ENCODE measurements at places on chromosomes 11 and 22.

GRCh38 chr11:122902951-122903350, 20.4 kb downstream of the JHY start:
- DNase-seq: no peak

- DNase-seq: no peak
Observed at GRCh38 chr11:70072861-70073755, 5.0 kb upstream of the ANO1 start.

GRCh38 chr11:61996933-61997332, 29.5 kb upstream of the FTH1 start:
- no peak for DNase-seq

DNA sequence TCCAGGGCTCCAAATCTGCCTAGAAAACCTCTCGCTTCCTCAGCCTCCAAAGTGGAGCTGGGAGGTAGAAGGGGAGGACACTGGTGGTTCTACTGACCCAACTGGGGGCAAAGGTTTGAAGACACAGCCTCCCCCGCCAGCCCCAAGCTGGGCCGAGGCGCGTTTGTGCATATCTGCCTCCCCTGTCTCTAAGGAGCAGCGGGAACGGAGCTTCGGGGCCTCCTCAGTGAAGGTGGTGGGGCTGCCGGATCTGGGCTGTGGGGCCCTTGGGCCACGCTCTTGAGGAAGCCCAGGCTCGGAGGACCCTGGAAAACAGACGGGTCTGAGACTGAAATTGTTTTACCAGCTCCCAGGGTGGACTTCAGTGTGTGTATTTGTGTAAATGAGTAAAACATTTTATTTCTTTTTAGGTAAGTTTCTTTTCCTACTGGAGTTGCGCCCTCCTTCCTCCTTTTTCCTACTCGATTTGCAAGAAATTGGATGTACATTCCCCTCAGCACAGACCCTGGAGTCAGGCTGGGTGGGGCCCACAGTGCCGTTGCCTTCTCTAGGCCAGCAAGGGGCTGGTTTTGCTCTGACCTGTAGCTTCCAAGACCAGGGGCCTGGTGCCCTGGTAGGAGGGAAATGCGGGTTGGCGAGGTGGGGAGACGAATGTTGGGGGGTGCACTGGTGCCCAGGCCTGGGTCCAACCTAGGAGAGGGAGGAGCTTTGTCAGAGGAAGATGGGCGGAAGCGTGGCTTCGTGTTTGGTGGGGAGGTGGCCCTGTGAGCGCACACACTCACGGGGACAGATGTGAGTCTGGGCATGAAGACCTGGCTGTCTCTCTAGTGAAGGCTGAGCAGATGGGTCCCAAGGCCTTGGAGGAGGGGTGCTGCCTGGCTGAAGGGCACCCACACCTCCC, 50.6 kb downstream of the ST14 start:
- DNase-seq: no peak

- no peak for DNase-seq
Observed at GRCh38 chr11:107961480-107961879, 33.2 kb downstream of the RAB39A start.

DNA sequence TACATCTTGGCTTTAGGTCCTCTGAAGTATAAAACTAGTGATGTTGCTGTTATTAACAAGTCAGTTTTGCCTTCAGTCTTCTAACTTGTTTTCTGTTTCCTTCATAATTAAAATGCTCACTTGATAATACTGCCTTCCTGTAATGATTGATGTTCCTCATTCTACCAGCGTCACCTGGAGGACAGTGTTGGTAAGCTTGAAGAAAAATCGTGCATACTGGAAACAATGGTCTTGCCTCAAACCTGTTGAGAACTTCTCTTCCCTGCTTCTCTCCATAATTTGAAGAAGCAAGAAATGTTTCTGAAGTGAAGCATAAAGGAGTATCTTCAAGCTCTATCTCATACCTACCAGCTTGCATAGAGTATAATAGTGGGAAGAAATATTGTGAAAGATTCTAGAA, 3.0 kb downstream of the YWHAH start:
- DNase-seq: no peak

GRCh38 chr11:111538407-111539114, 2.0 kb upstream of the LAYN start:
- DNase-seq: no peak

GRCh38 chr11:34823639-34824038, 92.5 kb downstream of the APIP start:
- DNase-seq: no peak

DNA sequence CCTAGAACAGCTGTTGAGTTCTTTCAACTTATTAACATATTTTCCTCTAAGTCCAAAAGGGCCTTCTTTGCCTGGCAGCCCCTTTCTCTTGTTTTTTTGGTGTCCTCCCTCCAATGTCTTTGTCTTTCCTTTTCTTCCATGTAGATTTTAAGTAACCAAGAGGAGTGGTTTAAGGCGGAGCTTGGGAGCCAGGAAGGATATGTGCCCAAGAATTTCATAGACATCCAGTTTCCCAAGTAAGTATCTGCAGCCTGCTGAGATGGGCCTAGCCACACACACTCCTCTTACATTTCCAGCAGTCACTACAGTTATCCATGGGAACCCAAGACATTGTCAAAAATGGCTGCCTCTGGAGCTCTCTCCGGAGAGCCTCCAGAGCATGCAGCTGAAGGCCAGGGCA, 4.5 kb upstream of the TMA7B start:
- DNase-seq: no peak

- peak; percentile 28 for DNase-seq
Observed at GRCh38 chr11:15146271-15147003, 31.7 kb downstream of the INSC start.

DNA sequence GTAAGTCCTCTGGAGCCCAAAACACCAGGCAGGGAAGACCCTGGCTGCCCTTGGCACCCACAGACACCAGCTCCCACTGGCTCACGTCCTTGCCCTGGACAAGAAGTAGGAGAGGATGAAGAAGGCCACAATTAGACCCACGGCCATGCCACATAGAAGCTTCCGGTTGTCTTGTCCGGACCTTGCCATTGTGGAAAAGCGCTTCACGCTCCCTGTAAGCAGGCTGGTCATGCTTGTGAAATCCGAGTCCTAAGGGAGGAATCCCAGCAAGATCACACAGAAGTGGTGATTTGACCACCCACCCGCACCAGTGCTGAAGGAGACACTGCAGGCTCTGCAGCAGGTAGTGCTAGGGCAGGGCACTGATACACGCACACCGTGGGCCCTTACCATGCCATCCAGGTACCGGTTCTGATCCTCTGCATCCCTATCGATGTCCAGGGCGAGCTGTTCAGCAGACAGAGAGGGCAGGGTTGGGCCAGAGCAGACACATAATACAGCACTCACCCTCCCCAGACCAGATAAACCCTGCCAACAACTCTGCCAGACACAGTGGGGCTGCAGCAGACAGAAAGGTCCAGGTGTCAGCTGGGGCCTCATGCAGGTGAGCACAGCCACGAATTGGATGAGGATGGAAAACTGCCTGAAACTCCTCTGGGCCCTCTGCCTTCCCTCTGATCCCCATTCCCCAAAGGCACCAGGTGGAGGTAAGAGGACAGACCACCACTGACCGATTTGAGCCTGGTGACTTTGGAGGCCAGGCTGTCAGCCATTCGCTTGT, 1.8 kb downstream of the BET1L start:
- DNase-seq: no peak

GRCh38 chr22:21051831-21052400, 6.2 kb downstream of the LRRC74B start:
- DNase-seq: peak; percentile 65

- DNase-seq: no peak
Observed at GRCh38 chr22:20738394-20739089, 35.4 kb upstream of the SERPIND1 start.

- DNase-seq: peak; percentile 57
Observed at GRCh38 chr11:36257351-36257750, 31.9 kb downstream of the COMMD9 start.

DNA sequence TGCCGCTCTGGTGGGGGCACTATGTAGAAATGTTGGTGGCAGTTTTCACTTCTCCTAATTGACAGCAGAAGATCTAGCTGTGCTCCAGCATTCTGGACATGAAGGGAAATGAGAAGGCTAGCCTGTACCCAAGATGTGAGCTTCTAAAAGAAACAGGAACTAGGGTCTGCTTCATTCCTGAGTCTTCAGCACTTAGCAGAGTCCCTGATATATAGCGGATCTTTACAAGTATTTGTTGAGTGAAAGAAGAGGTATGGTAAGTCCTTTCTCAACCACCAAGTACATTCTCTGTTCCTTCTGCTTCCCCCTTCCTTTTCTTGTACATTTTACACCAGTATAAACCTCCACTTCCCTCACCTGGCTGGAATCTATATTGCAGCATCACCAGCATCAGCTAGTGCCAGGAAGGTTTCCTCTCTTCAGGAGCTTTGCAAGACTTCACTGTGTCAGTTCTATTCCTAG, 408.3 kb upstream of the CADM1 start:
- DNase-seq: no peak

DNA sequence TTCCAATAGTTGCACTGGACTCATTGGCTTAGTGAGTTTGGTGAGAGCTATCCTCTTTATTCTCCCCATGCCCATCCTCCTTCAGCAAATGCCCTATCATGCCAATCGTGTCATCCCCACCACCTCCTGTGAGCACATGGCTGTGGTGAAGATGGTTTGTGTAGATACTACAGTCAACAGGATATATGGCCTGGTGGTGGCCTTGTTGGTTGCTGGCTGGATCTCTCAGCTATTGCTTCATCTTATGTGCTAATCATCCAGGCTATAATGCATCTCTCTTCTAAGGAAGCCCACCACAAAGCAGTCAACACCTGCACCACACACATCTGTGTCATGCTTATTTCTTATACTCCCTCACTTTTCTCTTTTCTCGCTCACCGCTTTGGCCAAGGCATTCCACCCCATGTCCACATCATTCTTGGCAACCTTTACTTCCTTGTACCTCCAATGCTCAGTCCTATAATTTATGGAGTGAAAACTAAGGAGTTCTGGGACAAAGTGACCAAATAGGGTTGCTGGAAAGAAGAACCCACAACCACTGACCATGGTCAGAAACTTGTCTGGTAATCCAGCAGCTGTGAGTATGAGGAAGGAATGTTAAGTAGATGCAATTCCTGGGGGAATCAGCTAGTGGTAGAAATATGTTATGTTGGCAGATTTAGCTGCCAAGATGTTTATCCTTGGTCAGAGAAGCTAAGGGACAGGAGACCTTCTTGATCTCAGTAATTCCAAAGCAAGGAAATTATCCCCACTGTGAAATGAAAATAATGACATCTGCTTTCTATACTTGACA, 16.3 kb upstream of the OR56B1 start:
- DNase-seq: no peak

DNA sequence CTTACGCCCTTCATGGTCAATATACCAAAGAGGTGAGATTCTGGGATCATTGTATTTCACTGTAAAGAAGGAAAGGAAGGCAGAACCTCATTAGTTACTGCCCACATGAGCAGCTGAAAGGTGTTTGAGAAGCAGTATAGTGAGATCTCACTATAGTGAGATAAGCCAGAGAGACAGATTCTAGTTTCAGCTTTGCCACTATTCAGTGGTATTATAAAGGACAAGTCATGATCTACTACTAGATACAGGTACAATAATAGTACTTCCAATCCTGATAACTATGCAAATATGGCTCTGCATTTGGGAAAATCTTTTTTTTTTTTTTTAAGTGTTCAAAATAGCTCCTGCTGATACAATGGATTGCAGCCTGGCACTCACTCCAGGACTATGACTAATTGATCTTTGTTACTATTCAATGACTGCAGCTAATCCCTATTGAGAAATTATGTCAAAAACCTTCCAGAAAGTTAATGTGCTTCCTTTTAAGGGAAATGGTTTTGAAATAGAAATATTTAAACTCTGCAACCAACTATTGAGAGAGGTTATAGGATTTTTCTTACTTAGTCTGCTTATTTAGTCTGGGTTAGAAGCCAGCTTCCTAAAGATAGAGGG, 8.3 kb upstream of the DLAT start:
- peak; percentile 22 for DNase-seq

DNA sequence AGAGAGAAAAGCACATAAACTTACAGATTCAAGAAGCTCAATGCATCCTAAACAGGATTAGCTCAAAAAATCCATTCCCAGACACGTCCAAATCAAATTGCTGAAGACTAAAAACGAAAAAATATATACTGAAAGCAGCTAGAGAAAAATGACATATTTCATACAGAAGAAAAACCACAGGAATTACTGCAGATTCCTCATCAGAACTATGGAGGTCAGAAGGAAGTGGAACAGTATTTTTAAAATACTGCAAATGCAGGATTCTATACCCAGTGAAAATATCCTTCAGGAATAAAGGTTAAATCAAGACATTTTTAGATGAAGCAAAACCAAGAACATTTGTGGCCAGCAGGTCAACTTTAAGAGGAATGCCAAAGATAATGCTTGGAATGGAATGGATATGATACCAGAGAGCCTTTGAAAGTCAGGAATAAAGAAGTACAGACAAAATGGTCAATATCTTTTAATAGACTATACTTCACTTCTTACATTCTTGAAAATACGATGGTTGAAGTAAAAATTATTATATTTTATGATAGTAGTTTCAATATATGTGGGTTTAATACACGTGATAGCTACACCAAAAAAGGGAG, 352.9 kb downstream of the CTTN start:
- DNase-seq: no peak

GRCh38 chr11:8905528-8906165, 5.3 kb upstream of the AKIP1 start:
- DNase-seq: peak; percentile 87

GRCh38 chr11:104905271-104905670, 7.0 kb upstream of the CASP12 start:
- DNase-seq: no peak

DNA sequence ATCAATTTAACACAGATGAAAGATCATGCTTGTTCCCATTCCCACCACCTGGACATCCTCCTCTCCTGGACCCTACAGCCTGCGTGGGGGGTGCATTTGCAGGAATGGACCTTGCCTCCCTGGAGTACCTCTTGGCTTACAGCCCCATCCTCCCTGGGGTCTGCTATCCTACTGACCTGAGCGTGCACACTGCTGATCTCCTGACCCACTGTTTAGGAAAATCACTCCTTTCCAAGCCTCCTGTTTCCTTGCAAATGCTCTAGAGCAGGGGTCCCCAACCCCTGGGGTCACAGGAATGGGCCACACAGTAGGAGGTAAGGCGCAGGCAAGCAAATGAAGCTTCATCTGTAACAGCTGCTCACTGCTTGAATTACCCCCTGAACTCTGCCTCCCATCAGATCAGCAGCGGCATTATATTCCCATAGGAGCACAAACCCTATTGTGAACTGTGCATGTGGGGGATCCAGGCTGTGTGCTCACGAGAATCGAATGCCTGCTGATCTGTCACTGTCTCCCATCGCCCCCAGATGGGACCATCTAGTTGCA, 88.2 kb upstream of the SEPTIN5 start:
- no peak for DNase-seq

Data from EL (cell line).